Stimulated activated CD4-positive, alpha-beta T cell treated with anti-CD3 and anti-CD28 coated beads, Interleukin-4, amount 100 ng/mL, for 4 hours (primary cell): ENCODE measurements at places on chromosomes 7 and 10.

- no peak for DNase-seq
Observed at GRCh38 chr7:149664666-149665065, 108.7 kb downstream of the ZNF467 start.

DNA sequence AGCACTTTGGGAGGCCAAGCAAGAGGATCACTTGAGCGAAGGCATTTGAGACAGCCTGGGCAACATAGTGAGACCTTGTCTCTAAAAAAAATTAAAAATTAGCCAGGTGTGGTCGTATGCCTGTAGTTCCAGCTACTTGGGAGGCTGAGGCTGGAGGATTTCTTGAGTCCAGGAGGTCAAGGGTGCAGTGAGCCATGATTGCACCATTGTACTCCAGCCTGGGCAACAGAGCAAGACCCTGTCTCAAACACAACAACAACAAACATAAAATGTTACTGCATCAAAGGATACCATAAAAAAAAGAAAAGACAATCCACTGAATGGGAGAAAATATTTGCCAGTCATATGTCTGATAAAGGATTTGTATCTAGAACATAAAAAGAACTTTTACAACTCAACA, 60.5 kb downstream of the TACR2 start:
- DNase-seq, result no peak

GRCh38 chr7:70645876-70646351, 486.0 kb upstream of the GALNT17 start:
- no peak for DNase-seq

DNA sequence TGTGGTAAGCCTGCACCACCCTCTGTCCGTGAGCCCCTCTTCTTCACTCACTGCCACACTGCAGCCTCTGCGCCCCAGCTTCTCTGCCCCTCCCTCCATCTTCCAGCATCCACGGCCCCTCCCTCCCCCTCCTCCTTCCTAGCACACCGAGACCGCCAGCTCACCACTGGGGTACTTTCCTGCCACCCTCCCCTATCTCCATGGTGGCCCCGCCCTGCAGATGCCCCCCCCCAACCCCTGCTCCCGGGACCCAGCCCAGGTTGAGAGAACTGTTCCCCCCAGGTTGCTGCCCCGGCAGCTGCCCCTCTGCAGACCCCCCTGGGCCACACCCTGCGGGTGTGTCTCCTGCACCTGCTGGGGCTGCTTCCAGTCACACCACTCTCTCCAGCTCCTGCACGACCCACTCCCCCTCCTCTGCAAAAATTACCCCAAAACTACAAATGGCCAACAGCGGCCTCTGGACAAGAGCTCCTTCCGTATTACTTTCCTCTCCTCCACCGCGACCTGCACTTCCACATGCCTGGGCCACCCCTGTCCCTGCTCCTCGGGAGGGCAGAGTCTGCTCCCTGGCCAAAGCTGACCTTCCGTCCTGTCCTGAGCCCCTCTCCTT, 209.2 kb upstream of the PPP2R2D start:
- DNase-seq, result no peak

DNA sequence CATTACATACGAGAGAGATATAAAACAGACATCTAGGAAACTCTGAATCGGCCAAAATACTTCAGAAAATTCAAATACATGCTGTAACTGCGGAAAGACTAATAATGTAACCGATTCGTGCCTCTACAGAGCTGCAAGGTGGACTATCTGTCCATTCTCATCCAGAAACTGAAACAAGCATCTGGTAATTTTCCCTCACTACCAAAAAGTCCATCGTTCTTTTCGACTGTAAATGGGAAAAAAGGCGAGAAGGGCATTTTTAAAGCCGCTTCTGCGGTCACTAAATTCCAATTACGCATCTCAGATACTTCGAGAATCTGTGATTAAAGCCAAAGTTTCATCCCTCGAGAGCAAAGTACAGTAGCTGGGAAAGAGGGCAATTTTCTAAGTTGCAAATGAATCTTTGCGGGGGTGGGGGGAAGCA, 1.3 kb downstream of the OGA start:
- DNase-seq, result no peak

DNA sequence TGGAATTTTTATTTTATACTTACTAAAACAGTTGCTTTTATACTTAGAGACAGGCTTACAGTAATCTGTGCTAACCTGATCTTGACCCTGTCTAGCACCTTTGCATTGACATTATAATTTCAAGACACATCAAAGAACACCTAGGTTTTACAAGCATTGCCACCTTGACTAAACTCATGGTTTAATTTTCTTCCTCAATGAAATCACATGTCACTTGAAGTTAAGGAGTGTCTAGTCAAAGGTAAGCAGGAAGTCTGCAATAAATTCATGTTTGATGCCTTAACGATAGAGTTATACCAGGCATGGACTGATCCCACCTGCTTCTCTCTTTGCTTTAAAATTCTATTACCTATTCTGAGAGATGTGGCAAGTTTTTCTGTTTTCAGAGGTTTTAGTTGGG, 62.4 kb downstream of the ZNF800 start:
- DNase-seq, result no peak

DNA sequence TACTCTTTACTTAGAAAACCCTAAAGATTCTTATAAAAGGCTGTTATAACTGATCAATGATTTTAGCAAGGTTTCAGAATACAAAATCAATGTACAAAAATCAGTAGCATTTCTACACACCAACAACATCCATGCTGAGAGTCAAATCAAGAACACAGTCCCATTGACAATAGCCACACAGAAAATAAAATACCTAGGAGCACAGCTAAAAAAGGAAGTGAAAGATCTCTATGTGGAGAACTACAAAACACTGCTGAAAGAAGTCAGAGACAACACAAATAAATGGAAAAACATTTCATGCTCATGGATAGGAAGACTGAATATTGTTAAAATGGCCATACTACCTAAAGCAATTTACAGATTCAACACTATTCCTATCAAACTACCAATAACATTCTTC, 427.0 kb downstream of the KCNMA1 start:
- no peak for DNase-seq

DNA sequence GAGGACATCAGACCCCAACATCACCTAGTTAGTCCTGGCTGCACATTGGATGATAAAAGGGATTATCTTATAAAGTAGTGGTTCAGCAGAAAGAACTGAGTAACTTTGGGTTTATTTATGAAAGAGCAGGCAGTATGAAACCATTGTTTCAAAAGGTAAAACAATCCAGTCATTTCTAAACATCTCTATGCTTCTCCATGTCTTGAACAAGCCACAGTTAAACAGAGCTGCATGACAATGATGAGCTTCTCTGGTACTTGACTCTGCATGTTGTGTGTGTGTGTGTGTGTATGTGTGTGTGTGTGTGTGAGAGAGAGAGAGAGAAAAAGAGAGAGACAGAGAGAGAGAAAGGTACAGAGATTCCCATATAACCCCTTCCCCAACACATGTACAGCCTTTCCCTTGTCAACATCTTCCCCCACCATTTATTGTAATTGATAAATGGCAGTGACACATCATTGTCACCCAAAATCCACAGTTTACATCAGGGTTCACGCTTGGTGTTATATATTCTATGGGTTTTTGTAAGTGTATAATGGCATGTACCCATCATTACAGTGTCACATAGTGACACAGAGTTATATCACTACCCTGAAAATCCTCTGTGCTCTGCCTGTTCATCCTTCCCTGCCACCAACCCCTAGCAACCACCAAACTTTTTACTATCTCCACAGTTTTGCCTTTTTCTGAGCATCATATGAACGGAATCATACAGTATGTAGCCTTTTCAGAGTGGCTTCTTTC, 32.8 kb upstream of the SLC18A3 start:
- DNase-seq, result no peak

GRCh38 chr10:80199828-80200227, 5.5 kb downstream of the ANXA11 start:
- no peak for DNase-seq

DNA sequence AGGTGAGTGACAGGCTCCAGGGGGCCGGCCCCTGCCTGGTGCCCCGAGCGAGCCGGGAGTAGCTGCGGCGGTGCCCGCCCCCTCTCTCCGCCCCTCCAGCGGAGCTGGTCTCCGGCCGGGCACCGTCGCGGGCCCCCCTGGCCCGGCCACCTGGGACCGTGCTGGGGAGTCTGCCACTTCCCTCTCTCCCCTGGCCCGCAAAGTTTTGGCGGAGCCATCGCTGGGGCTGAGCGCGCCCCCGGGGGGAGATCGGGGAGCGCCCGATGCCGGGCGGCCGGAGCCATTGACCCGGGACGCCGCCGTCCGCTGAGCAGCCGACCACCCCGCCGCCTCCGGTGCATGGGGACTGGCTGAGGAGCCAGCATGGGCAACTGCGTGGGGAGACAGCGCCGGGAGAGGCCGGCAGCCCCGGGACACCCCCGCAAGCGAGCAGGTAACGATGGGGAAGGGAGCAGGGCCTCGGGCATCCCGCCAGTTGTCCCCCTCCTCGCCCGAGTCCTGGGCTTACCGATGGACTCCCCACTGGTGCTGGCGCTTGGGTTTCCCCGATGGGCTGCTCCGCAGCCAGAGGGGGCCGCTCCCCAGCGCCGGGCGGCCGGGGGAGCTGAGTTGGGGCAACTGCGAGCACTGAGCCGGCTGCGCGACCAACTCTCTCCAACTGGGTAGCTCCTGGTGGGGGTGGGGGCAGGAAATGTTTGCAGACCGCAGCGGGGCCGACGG, at the start of gene UBTD1:
Gene UBTD1, plus strand, starts transcription at position 84 of the 720 bp plus-strand sequence. Its CDS starts 280 bp downstream, at position 364.
- DNase-seq, result peak; percentile 24

DNA sequence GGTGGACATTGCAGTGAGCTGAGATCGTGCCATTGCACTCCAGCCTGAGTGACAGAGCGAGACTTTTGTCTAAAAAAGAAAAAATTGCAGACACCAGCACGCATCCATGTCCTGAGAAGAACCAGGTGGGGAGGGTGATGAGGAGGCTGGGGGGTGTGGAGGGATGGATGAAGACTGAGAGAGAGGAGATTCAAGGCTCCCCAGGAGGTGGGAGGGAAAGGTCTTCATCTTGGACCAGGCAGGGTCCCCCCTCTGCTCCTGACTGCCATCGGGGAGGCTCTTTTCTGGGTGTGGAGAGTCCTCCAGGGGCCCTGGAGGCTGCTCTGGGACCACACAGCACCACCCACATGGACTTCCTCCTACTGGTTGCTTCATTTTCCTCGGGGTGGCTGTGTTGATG, 1.5 kb downstream of the SCART1 start:
- no peak for DNase-seq

- no peak for DNase-seq
Observed at GRCh38 chr10:32408690-32409089, 37.2 kb upstream of the CCDC7 start.

DNA sequence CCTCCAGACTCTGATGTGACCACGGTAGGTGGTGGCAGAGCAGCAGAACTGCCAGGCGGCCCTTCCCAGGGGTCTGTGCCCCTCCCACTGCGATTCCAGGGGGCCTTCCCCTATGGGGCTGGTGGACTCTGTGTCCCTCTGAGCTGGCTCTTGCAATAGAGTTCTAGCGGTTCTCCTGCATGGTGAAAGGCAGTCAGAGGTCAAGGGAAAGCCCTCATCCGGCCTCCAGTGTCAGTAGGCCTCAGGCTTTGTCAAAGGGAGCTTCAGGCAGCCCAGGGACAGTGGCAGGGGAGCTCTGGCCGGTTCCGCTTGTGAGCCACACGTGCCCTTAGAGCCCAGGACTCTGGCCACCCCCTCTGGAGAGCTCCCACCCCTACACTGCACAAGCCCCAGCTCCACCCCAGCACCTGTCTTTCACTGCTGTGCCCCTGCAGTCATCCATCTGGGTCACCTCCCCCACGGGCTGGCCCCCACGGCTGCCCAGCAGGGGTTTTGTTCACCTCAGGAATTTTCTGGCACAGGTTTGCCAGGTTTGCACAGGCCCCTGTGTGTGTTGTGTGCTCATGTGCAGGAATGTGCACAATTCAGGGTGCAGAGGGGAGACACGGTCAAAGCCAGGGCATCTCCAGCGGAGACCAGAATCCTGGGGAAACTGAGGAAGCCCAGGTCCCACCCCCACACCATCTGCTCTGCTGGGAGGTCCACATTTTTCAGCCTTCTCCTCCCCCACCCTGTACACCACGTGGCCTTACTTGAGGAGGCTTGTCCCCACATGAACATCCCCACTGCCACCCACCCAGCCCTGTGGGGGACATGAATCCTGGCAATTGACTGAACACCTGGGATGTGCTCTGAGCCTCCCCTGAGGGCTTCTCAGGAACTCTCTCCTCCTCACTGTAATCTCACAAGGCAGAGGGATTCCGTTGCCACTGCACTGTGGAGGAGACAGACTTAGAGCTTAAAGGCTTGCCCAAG, 23.8 kb downstream of the C10orf105 start:
- DNase-seq, result no peak

- no peak for DNase-seq
Observed at GRCh38 chr10:85608706-85609105, 757.9 kb downstream of the GRID1 start.

DNA sequence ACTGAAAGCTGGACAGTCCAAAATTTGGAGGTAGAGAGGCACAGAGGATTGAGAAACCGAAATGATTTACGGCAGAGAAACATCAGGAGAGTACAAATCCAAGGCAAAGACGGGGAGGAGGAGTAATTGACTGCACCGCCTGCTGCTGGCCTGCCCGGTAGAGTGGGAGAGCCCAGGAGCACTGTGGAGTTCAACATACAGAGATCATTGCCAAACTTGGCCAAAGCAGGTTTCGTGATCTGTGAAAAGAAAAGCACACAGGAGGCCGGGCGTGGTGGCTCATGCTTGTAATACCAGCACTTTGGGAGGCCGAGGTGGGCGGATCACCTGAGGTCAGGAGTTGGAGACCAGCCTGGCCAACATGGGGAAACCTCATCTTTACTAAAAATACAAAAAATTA, 306.0 kb upstream of the PFKP start:
- no peak for DNase-seq

GRCh38 chr10:77498210-77498609, 139.4 kb downstream of the KCNMA1 start:
- no peak for DNase-seq

GRCh38 chr7:30074422-30075030, 46.3 kb downstream of the PLEKHA8 start:
- no peak for DNase-seq

DNA sequence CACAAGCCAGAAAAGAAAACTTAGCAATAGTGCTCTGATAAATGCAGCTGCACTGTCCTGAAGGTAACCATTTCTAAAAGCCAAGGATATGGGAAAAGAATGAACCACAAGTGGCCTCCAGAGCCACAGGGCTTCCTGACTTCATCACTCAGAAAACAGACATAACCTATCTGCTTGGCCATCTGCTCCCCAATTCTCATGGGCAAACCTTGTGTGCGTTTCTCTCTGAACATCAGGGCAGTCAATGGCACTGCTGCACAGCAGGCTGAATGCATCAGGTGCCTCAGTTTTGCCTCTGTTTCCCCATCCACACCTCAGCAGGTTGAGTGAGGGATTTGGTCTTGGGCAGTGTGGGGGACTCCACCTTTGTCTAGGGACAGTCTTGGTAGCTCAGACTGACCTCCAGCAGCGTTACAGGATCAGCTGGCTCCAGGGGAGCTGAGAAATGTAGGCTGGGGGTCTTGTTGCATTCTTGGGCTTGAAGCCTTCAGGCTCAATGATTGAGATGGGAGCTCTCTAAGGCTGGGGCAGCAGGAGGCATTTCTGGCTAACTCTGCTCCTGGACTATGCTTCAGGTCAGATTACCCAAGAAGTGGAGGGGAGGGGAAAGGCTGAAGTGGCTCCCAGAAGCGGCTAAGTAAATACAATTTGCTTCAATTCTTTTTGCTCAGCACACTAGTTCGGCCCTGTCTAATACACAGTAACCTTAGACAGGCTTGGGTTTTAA, 23.6 kb upstream of the PDLIM1 start:
- DNase-seq, result no peak

- no peak for DNase-seq
Observed at GRCh38 chr7:7884855-7885254, 83.7 kb upstream of the GLCCI1 start.
